ENCODE measurements at places on chromosomes 2 and 18.

DNA sequence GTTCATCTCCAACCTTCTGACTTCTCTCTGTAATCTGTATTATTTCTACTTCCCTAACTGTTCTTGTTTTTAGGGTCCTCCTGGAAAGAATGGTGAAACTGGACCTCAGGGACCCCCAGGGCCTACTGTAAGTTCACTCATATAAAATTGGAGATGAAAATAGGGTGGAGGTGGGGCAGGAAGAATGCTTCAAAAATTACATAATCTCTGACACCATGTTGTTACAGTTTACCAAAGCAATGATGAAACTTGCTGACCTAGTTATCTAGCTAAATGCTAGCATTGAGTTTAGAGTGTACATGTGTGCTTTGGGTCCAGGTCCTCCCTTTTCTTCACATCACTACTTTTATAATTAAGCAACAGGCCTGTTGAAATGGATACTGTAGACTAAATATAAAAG lies 23.1 kb downstream of the COL3A1 start:
- DNase-seq: no peak

DNA sequence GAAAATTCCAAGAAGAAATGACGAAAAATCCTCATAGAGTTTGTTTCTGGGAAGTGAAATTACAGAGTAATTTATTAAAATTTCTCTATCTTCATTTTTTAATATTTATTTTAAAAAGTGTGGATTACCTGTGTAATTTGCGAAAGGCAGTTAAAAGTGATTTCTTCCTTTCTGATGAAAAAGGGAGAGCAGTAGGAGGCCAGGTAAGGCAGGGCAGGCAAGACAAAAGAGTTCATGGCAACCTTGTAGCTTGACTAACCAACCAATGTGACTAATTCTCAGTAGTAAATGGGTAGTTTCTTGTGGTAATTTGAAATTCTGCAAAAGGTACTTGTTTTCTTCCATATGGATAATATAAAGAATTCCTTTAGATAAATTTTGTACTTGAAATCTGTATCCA lies 34.9 kb upstream of the COL5A2 start:
- no peak for DNase-seq

GRCh38 chr2:157444641-157445040 lies 752 bp upstream of the CYTIP start:
- DNase-seq: no peak

GRCh38 chr2:238024986-238025385 lies 35.8 kb upstream of the SCLY start:
- DNase-seq: peak; percentile 19

DNA sequence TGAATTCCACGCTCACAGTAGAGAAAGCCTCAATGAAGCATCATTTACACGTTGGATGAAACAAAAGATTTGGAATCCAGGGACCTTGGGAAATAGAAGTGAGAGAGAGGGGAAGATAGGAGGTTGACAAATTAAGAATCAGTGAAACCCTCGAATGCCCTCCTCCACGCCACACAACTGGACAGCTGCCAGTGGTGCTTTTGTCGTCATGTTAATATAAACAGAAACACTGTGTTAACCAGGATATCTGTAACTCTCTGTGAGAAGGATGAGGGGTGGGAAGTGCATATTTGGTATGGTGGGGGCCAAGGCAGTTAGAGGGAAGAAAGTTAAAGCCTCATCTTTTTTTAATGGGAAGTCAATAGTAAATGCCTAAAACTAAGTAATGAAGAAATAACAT lies 108.7 kb downstream of the GFPT1 start:
- no peak for DNase-seq

DNA sequence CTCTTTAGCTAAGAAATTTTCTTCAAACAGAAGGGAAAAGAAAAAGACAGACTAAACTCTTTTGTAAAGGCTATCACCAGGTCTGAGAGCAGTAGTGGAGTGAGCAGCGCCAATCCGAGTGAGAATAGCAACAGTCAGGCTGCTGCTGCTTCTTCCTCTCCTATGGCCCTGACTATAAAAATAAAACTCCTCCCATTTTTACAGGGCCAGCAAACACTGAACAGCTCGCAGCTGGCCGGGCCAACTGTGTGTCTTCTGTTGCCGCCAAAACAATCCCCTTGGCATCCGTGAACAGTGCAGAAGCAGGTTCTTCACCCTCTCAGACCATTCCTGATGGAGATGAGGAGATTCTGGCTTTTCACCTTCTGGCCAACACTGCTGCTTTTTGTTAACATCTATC lies 124.5 kb downstream of the CNTNAP5 start:
- no peak for DNase-seq

- DNase-seq: no peak
Measured at GRCh38 chr2:134287323-134287722, 33.5 kb downstream of the MGAT5 start.

DNA sequence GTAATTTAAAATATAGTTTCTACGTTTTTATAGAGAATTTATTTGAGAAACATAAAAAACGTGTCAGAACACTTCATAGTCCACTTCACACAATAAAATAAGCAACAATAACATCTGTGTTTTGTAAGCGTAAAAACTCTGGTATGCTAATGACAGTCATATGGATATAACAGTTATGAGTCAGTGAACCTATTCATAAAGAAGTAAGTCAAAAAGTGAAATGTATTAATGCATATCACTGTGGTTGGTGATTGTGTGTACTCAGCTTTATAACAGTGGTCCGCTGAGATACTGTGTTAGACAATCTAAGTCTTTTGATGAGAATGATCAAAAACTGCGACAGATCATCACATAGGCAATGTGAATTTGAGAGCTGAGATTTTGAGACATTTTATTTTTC lies 153.2 kb downstream of the WDR7 start:
- DNase-seq: no peak

GRCh38 chr18:48800876-48801727 lies 149.7 kb downstream of the SMAD7 start:
- no peak for DNase-seq

GRCh38 chr18:5276947-5277346 lies 18.6 kb downstream of the ZBTB14 start:
- DNase-seq: no peak

GRCh38 chr18:34972765-34973414 lies 68.3 kb upstream of the MAPRE2 start:
- DNase-seq: no peak

GRCh38 chr2:172588931-172589330 lies 33.0 kb downstream of the PDK1 start:
- DNase-seq: no peak

DNA sequence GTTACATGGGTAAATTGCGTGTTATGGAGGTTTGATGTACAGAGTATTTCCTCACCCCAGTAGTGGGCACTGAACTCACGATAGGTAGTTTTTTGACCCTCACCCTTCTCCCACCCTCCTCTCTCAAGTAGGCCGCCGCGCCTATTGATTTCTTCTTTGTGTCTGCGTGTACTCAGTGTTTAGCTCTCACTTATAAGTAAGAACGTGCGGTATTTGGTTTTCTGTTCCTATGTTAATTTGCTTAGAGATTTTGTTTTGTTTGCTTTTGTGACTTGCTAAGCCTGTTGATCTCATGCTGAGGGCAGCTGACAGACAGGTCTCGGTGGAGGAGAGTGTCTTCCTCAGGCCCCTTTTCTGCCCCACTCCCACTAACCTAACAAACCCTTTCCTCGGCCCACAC lies 36.2 kb downstream of the ACOXL start:
- DNase-seq: no peak

- DNase-seq: no peak
Measured at GRCh38 chr2:181164699-181165098, 184.3 kb downstream of the UBE2E3 start.

- DNase-seq: no peak
Measured at GRCh38 chr2:238427435-238428162, 872 bp downstream of the ASB1 start.

DNA sequence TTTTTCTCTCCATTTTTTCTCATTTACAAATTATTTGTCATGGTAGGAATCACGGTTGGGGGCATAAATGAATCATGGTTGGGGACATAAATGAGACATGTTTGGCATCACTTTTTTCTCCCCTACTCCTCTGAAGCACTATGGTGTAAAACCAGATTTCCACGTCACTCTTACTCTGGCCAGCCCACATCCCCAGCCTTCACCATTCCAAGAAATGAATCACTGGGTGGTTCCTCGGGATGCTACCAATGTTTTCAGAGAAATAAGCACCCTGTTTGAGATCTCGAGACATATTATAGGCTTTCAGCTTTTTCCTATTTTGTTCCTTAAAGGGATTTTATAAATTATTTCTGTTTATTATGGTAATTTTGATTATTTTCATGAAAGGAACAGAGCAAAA lies 155.0 kb upstream of the SLC8A1 start:
- no peak for DNase-seq

DNA sequence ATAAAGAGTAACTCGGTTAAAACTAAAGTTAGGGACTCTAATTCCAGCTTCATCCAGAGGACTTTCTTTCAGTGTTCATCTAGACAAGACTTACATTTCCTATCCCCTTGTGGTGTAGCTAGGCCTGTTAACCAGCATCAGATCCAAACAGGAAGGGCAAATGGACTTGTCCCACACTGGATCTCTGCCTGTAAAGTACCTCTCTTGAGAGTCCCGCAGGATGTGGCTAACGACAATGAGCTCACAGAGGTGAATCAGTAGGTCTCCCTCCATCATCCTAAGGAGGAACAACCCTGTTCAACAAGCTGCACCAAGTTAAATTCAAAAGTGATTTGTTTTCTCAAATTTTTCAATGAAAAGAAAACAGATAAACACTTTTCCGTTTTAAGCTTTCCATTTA lies 412.3 kb upstream of the RGPD4 start:
- DNase-seq: no peak

- DNase-seq: no peak
Measured at GRCh38 chr2:220240641-220241040, 613.2 kb downstream of the SLC4A3 start.

DNA sequence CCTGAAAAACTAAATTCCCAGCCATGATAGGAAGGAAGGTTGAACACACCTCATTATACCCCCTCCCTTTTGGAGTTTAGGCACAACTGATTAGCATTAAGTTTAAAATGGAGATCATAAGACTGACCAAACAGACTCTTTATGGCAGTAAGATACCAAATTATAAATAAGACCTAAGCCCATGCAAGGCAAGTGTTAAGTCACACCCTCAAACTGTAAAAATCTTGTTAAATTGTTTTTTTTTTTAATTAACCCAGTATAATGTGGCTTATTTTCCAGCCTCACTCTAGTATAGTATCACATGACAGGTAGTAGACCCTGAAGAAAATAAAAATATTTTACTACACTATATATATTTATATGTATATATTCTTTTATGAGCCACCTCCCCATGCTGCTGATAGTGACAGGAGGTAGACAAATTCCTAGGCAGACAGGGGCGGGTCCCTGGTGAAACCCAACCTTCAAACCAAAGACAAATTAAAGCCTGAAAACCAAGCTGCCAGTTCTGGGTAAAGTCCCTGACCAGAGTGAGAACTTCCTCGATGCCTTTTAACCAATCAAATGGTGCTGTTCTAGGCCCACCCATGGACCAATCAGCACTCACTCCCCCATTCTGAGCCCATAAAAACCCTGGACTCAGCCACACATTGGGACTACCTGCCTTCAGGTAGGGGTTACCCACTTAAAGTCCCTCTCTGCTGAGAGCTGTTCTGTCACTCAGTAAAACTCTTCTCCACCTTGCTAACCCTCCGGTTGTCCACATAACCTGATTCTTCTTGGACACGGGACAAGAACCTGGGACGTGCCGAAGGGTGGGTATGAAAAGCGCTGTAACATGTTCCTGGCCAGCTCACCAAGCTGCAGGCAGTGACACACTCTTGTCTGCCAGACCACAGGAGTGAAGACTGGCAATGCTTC lies 123.9 kb upstream of the B3GNT2 start:
- DNase-seq: no peak

- no peak for DNase-seq
Measured at GRCh38 chr2:214135966-214136365, 274.9 kb upstream of the VWC2L start.

DNA sequence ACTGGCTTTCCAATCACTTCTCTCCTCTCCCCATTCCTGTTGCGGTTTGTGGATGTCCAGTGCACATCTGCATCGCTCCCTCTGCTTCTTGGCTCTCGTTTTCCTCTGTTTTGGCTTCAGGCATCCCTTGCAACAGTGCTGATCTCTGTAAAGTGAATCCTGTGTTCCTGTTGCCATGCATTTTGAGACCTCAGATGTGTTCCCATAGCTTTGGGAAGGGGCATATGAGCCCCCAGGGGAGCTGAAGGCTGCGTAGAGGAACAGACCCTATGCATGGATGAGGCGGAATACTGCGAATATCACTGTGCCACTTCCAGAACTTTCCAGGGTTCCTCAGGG lies 168.4 kb upstream of the HAAO start:
- no peak for DNase-seq

DNA sequence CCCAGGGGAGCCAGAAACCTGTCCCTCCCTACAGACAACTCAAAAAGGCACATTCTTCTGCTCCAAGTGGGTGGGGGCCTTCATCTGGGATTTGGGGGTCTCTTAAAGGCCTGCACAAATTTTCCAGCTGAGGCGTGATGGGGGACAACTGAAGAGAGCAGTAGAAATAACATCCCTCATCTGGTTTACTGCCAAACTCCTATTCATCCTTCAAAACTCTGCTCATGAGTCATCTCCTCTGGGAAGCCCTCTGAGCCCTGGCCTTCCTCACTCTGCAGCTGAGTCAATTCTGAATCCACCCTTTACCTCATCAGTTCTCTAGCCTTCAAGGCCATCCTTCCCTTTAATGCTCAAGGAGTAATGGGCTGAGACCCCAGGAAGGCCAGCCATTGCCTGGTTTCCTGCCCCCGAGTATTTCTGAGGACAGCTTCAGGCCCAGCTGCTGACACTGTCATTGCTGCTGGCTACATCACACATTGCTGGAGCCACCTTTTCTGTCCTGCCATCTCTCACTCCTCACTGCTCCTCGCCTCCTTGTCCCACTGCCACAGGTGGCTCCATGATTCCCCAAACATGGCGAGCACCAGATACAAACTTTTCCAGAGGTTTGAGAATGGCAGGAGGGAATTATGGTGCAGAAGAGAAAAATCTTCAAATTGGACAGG lies 32.2 kb upstream of the GLI2 start:
- no peak for DNase-seq

GRCh38 chr2:47486841-47487497 lies 84.0 kb downstream of the MSH2 start:
- no peak for DNase-seq

DNA sequence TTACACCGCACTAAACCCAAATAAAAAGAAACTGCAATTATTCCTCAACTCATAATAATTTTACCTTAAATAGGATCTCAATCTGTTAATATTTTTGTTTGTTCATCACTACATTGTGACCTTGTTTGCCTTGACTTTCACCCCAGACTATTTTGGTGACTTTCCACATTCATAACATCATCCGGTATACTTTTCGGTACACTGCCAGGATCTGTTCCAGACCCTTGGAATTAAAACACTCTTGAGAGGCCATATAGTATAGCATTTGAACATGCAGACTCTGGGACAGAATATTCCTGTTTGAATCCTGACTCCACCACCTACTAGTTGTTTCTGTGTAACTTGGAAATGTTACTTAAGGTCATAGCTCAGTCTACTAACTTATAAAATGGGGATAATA lies 577.4 kb downstream of the METTL4 start:
- no peak for DNase-seq

DNA sequence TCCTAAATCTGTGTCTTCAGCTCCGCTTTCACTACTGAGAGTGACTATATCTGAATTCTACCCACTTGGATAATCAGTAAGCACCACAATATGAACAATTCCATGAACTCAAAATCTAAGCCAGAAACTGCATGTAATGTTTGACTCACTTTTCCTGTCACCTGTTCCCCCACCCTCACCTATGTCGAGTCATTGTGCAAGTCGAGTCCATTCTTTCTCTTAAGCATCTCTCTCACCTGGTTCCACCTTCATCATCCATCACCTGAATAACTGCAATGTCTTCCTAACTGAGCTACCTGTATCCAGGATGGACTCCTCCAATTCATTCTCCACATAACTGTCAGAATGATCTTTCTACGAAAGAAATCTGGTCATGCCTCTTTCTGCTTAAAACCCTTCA lies 58.2 kb downstream of the PPP1R1C start:
- no peak for DNase-seq
